Pons (tissue), 1 donor: ENCODE measurements at places on chromosomes 12 and 14.
A peak's percentile ranks its signal among the peaks of the same experiment; 100 is the strongest.

GRCh38 chr12:10716704-10717315 is 6.3 kb downstream of the YBX3 start:
- peak; percentile 13 for DNase-seq

GRCh38 chr12:27906127-27906500 is 66.4 kb downstream of the PTHLH start:
- no peak for DNase-seq

DNA sequence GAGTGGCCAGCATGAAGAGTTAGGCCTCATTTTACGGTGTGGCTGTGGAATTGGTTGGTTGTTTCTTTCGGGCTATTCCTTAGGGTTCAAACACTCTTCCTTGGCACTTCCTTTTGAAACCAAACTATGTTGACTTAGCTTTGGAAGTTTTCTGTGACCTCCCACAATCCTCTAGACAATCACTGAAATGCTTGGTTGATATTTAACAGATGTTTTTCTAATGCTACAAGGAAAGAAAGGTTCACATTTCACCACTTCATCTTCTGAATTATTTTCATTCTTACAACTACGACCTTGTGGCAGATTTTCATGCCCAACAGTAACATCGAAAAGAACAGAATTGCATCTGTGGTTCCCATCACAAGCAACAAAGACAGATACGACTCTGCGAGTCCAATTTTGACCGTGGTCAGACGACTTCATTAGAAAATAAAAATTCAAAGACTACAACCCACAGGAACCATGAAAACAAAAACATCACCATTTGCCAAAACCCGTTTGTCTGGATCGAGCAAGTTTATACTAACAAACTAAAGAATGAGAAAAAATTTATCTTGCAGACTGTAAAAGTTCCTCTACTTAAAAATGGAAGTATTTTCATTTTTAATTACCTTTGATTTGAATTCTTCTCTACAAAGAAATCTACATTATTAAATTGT is 16.9 kb downstream of the PRKAB1 start:
- DNase-seq, result no peak

DNA sequence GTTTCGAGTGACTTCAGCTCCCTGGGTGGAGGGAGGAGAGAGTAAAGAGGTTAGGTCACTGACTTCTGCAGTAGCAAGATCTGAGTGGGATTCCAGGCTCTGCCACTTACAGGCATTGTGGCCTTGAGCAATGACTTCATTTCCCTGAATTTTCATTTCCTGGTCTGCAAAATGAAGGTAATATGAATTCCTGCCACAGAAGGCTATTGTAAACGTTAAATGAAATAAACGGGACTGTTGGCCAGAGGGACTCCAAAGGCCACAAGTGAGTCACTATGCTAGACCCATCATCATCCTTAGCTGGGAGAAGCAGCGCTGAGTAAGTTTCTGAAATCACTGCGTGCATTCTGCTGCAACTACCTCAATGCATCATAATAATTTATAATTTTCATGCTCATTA is 807.8 kb downstream of the AACS start:
- no peak for DNase-seq

DNA sequence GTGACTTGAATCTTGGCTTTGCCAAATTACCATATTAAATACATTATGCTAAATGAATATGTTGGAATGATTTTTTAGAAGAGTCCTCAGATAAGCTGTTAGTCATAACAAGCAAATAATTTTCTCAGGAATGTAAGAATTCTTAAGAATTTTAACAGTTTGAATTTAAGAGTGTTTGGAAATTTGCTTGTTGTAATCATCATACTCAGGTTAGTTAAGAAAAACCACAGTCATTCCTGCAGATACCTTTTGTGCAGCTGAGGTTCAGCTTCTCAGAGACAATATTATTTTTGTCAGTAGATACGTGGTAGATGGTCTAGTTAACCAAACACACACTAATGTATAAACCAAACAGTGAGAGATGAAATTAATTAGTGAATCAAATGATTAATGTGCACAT is 8.9 kb downstream of the WNK1 start:
- no peak for DNase-seq

DNA sequence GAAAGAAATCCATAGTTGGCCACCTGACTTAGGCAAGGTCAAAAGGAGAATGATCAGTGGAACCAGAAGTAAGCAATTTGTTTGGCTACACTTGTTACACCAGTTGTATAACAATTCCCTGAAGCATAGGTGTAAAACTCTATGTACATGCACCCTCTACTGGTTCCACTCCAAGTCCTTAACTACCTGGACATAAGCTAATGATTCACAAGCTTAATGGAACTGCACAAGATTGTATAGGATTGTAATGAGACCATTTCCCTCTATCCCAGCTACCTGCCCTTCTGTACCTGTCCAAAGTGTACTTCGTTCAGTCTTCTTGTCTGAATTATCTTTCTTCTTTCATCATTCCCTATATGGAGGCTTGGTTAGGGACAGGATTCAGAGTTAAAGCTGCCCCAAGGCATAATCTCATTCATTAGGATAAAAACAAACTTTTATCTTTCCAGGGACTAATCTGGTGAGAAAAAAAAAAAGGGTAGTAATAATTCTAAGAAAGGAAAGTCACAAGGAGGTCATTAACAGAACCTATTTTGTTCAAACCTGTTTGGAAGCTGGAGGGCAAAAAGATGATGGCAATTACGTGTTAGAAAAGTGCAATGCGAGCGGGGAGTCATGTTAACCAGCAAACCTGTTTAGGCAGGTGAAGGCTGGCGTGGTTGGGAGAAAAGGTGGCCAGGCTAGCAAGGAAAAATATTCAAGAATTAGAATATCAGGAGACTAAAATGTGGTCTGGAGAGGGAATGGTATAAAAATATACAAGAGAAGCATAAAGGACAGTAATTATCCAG is 2.8 kb upstream of the TMEM52B start:
- no peak for DNase-seq

DNA sequence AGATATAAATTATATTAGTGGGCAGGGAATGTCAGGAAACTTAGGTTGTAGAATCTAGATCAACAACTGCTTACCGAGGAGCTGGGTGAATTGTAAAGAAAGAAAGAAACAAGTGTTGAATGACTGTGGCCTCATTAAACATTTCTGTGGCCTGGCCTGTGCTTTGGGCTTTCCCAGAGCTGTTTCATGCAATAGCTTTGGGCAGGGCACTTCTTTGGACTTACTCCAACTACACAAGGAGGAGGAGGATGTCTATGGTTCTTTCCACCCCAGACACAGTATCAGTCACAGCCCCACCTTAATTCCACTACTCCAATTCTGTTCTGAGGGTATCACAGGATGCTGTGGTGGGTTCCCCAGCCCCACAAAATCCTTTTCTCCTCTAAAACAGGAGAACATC is 38.0 kb downstream of the DPF3 start:
- peak; percentile 8 for DNase-seq

- DNase-seq, result no peak
These were observed 227.2 kb downstream of the CHST11 start for GRCh38 chr12:104683831-104684503.

- DNase-seq, result no peak
These were observed 2.8 kb downstream of the PHETA1 start for GRCh38 chr12:111366075-111366474.

- DNase-seq, result no peak
These were observed 163.1 kb downstream of the GCH1 start for GRCh38 chr14:54739514-54739913.

GRCh38 chr12:24839268-24839791 is 109.6 kb downstream of the BCAT1 start:
- no peak for DNase-seq

DNA sequence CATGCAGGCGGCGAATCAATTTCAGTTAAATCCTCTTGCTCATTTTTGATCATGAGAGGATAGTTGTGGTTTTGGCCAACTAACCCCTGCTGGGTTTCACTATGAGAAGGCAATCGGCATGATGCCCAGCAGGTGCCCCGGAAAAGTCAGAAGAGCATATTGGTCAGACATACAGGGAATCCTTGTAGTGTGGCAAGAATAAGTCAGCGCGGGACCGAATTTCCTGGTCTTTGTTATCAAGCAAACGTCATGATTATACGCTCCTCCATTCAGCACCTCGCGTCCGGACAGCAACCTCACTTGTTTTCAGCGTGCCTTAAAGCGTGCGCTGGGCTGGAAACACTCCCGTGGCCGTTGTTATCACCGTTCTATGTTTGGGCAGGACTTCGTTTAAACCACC is 1.8 kb downstream of the TBC1D30 start:
- no peak for DNase-seq

GRCh38 chr12:82708061-82708879 is 21.6 kb downstream of the TMTC2 start:
- DNase-seq, result peak; percentile 91

DNA sequence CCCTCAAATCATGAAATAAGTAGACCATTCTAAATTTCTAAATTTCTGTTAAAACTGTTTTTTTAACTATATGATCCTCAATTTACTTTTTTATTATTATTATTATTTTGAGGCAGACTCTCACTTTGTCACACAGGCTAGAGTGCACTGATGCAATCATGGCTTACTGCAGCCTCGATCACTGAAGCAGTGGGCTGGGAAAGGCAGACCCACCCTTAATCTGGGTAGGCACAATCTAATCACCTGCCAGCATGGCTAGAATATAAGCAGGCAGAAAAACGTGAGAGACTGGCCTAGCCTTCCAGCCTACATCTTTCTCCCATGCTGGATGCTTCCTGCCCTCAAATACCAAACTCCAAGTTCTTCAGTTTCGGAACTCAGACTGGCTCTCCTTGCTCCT is 2.3 kb downstream of the ERO1A start:
- DNase-seq, result no peak

GRCh38 chr14:40850191-40850590 is 756.5 kb upstream of the LRFN5 start:
- no peak for DNase-seq

- DNase-seq, result no peak
These were observed 5.6 kb upstream of the OR6C76 start for GRCh38 chr12:55420307-55420962.

GRCh38 chr12:31491241-31491794 is 99.6 kb downstream of the DENND5B start:
- no peak for DNase-seq

DNA sequence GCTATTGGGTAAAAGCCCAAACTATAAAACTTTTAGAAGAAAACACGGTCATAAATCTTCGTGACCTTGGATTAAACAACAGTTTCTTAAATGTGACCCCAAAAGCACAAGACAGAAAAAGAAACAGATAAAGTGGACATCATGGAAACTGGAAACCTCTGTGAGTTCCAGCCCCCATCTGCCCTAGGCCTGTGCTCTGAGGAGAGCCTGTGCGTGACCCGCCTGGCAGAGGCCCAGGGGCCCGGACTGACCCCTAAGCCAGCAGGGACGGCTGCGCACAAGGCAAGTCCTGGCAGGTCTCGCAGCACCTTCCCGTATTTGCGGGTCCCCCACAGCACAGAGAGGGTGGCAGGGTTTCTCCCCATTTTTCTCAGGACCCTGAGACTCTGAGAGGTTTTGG is 76.0 kb downstream of the CHGA start:
- DNase-seq, result no peak

GRCh38 chr14:74620497-74620921 is 8.5 kb upstream of the LTBP2 start:
- DNase-seq, result no peak

DNA sequence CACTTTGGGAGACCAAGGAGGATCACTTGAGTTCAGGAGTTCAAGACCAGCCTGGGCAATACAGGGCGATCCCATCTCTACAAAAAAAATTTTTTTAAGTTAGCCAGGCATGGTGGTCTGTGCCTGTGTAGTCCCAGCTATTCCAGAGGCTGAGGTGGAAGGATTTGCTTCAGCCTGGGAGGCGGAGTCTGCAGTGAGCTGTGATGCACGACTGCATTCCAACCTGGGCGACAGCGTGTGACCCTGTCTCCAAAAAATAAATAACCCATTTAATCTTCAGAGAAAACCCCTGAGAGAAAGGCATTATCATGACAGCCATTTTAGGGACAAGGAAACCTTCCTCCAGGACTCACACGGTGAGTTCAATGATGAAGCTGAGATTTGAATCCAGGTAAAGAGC is 3.7 kb upstream of the FKBP4 start:
- DNase-seq, result no peak

GRCh38 chr14:89411976-89412375 is 5.1 kb downstream of the FOXN3 start:
- no peak for DNase-seq

DNA sequence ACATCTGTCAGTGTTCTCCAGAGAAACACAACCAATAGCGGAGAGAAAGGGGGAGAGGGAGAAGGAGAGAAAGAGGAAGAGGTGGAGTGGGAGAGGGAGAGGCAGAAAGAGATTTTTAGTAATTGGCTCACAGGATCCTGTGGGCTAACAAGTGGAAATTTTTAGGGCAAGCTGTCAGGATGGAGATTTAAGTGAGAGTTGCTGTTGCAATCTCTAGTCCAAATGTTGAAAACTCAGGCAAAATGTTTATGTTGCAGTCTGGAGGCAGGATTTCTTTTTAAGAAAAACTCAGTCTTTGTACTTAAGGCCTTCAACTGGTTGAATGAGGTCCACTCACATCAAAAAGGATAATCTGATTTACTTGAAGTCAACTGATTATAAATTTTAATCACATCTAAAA is 12.5 kb upstream of the GLIPR1L2 start:
- DNase-seq, result no peak

DNA sequence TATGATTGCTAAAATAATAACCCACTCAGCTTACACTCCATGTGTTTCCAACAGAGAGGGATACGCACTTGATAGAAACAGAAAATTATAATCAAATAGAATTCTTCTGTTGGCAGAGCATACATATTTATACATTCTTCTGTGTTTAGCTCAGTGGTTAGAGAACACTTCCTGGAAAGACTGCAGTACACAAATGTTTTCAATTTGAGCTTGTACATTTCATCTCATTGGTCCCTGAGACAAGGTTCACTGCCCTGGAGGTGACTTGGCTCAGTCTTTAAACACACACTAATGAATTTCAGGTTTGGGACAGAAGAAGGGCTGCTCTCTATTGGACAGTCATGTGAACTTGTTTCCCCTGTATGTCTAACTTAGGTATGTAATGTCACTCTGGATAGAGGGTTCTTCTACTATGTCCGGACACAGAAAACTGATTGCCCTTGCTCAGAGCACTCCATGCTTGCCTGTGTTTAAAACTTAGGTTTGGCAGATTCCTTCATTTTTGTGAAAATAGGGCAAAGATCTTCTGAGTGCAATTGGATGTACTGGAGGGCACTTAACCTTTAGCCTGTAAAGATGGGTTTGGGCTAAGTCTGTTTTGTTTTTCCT is 22.9 kb downstream of the PROX2 start:
- no peak for DNase-seq

- DNase-seq, result no peak
These were observed 249.5 kb downstream of the SLC16A7 start for GRCh38 chr12:59845293-59845692.

DNA sequence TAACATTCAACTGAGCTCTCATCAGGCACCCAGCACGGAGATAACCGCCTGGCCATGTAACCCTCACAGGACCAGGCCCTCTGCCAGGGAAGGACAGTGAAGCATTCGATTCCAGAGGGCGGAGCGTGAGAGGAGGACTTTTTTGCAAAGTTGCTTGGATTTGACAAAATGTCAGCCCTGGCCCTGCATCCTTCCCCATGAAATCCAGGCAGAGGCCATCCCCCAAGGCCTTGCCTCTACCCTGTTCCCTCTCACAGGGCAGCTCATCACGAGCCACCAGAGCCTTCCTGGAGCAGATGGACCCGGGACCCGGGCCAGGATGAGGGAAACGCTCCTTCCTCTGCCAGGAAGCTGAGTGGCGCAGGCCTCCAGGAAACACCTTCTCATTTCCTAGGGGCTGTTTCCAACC is 17.0 kb downstream of the CAMKK2 start:
- peak; percentile 72 for DNase-seq
